M059J (cell line): ENCODE measurements at places on chromosomes 2 and 18.
A peak's percentile ranks its signal among the peaks of the same experiment; 100 is the strongest.

- DNase-seq = no peak
Measured at GRCh38 chr18:2994020-2994589, 18.8 kb downstream of the LPIN2 start.

- DNase-seq = peak; percentile 55
Measured at GRCh38 chr2:31402388-31402787, 12.2 kb downstream of the XDH start.

DNA sequence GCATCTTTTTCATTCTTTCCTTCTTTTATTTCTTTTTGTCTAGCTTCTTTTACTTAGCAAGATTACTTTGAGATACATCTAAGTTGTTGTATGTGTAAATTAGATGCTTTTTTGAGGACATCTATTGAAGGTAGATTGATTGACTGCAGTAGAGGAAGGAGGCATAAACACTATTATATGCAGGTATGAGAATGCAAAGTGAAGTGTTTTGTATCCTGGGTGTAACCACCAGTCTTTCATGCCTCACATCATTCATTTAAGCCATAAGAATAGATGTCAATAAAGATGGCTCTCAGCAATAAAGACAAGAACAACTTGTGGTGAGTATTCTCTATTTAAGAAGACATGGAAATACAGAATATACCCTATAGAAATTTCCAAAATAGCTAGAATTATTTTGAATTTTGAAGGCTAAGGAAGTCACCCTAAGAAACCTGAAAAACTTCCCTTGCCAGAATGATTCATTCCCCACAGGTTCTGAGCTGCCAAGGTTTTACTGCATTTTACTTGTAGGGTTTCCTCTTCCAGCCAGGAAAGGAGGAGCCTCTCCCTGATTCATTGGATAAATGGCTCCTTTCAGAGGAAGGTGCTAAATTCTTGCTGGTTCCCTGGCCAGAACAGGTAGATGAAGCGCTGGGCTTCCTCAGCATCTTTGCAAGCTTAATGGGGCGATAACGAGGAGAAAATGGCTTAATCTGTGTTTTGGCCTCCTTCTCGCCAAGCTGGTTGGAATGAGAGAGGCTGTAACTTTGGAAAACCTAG, 279.8 kb upstream of the SLC14A2 start:
- DNase-seq = peak; percentile 70

DNA sequence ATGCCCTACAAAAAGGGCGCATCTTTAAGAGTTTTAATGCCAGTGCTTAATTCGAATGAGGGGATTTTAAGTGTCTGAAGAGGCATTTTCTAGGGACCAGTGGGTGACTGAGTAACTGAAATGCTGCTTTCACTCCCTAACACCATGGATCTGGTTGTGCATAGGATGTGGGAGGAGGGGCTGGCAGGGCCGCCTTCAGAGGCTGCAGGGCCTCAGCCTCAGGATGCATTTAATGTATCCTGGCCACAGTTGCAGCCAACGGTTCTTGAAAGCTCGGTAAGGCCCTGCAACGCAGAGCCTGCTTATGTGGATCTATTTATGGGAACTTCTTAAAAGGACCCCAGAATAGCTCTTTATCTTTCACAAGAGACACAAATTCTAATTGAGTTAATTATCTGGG, 25.8 kb upstream of the IL18RAP start:
- no peak for DNase-seq

- no peak for DNase-seq
Measured at GRCh38 chr2:80300954-80301353, 3.6 kb downstream of the LRRTM1 start.

DNA sequence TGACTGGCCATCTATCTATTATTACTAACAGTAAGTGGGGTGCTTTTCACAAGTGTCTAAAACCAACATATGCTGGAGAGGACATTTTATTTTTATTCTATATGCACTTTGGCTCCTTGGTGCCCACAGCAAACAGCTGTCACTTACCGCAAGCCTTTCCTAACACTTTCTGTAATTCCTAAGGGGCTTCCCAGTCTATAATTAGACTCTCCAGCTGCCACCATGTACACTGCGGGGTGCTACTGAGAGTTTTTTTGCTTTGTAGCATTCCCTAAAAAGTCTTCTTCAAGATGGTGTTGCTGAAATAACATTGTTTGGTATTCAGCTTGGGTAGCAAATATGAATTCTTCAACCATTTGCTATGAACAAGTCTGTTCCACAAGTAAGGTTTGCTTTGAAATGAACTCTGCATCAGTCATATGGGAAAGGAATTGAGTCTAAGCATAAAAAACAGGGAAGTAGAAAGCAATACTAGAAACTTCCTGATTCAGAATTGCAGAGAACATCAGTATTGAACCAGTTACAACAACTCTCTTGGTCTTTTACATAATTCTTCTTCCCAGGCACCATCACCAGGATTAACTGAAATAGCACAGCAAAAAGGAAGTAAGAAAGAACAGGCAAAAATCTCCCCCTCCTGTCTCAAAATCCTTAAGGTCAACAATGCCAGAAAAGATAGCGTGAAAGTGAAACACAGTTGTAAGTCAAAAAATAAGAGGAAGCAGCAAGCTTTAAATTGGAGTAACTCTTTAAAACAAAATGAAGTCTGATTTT, 28.6 kb downstream of the EPB41L3 start:
- no peak for DNase-seq

GRCh38 chr2:201255408-201256033, 4.8 kb upstream of the CASP8 start:
- no peak for DNase-seq

DNA sequence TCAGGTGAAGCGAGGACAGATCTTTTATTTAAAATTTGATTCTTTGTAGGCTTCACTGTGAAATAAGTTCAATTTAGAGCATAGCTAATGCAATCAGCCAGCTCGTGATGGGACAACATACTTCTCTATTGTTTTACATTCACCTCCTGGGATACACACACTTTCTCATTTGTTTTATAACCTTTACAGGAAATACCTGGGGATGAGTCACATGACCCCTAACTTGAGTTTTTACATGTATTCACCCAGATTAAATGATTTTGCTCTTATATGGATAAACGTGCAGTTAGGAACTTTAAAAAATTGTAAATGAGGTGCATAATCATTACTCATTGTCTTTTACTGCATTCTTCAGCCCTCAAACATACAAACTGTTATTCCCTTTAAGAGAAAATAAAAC, 152.1 kb downstream of the NEDD4L start:
- DNase-seq = peak; percentile 88

DNA sequence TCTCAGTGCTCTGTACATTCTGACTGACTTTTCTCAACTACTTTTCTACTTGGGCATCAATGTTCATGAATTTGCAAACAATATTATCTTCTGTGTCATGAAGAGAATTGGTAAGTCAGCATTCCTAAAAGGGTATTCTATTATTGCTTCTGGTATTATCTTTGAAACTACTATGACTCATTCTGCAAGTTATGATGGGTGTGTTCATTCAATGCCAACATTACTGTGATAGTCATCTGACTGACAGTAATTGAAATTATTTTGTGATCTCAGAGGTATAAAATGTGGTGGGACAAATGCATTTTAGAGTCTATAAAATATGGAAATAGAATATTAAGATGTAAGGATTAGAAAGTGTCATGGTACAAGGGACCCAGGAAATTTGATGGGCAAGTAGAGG, 736.0 kb upstream of the CELF4 start:
- no peak for DNase-seq

DNA sequence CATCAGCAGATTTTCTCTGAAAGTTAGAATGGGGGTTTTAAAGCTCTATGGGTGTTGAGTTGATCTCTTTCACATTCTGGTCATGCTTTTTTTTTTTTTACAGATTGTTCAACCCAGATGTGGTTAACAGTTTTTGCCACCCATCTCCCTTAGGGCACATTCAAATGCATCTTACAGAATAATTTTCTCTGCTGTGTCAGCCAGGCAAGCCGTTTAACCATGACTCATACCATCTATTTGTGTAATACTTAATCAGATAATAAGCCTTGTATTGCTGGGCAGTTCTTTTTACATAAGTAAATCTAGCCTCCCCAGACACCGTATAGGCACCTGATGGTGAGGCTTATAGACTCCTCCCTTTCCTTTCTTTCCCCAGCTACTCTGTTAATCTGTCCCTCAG, 62.0 kb downstream of the TGIF1 start:
- DNase-seq = peak; percentile 93

- no peak for DNase-seq
Measured at GRCh38 chr2:173134703-173135102, 59.1 kb downstream of the MAP3K20 start.

GRCh38 chr2:149365931-149366583, 35.7 kb downstream of the LYPD6 start:
- peak; percentile 58 for DNase-seq

DNA sequence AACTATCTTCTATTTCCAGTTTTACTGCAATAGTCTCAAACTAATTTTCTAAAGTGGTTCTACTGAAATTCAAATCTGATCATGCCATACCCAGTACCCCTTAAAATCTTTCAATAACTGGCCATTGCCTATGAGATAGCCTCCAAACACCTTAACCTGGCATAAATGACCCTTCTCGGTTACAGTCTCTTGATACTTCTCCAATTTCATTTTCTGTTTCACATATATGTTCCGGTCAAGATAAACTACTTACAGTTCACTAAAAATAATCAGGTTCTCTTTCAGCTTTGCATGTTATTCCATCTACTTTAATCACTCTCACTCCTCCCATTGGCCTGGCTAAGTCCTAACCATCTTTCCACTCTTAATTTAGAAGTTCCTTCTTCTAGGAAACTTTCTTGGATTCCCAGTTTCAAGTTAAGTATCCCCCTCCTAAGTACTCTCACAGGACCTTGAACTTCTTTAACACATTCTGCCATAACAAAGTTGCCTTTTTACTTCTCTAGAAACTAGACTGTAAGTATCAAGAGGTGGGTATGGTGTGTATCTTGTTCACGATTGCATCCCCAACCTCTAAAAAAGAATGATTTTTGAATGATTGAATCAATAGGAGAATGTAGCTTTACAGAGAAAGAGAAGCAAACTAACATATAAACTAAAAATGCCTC, 110.2 kb upstream of the RBBP8 start:
- no peak for DNase-seq

- DNase-seq = no peak
Measured at GRCh38 chr2:240962300-240963064, 35.9 kb upstream of the SNED1 start.

DNA sequence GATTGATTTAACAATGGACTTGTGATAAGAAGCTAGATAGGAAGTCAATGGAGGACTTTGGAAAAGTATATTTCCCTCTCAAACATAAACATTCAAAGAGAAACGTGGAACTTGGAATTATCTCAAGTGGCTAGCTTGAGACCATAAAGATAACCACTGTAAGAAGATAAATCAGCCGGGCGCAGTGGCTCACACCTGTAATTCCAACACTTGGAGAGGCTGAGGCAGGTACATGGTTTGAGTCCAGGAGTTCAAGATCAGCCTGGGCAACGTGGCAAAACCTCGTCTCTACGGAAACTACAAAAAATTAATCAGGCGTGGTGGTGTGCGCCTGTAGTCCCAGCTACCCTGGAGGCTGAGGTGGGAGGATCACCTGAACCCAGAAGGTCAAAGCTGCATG, 405.9 kb upstream of the ACVR2A start:
- DNase-seq = no peak

DNA sequence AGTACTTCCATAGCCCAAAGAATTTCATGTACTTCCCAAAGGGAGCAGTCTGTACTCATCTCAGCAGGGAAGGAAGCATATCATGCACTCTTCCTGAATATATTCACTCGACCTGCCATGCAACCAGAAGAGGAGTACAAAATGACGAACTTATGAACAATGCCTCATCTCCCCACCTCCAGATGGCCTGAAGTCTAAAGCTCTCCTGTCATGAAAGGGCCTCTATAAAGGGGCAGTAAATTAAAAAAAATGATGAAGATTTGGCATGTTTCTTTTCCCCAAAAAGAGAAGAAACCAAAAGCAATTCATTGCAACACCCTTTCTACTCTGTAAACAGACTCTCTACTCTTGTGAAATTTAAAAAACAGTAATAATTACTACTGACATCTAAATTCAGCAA, 1601.1 kb downstream of the LRP1B start:
- DNase-seq = no peak

GRCh38 chr2:70089220-70089982, 2.1 kb downstream of the PCBP1 start:
- DNase-seq = peak; percentile 35

- DNase-seq = no peak
Measured at GRCh38 chr2:82792316-82792715, 1666.8 kb downstream of the SUCLG1 start.

- peak; percentile 79 for DNase-seq
Measured at GRCh38 chr18:46536215-46536874, 120.7 kb downstream of the LOXHD1 start.
